ENCODE measurements at places on chromosomes 16 and 17.
A peak's percentile ranks its signal among the peaks of the same experiment; 100 is the strongest.

GRCh38 chr16:46688101-46688653 is 801 bp downstream of the VPS35 start:
- no peak for DNase-seq

DNA sequence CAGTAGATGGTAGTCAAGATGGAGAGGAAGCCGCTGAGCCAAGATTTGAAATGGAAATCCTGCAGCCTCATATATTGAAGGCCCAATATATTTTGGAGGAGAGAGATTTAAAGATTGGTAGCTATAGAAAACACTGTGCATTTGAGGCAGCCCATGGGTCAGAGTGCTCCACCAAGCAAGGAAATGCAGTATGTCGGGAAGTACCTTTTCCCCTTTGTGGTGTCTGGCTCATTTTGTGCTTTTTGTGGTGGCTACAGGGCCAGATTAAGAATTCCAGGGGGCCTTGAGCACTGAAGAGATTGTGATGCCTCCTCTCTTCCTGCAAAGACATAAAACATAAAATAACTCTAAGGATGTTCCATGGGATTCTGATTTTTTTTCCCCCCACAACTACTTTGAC is 39.6 kb downstream of the CDRT15 start:
- no peak for DNase-seq

DNA sequence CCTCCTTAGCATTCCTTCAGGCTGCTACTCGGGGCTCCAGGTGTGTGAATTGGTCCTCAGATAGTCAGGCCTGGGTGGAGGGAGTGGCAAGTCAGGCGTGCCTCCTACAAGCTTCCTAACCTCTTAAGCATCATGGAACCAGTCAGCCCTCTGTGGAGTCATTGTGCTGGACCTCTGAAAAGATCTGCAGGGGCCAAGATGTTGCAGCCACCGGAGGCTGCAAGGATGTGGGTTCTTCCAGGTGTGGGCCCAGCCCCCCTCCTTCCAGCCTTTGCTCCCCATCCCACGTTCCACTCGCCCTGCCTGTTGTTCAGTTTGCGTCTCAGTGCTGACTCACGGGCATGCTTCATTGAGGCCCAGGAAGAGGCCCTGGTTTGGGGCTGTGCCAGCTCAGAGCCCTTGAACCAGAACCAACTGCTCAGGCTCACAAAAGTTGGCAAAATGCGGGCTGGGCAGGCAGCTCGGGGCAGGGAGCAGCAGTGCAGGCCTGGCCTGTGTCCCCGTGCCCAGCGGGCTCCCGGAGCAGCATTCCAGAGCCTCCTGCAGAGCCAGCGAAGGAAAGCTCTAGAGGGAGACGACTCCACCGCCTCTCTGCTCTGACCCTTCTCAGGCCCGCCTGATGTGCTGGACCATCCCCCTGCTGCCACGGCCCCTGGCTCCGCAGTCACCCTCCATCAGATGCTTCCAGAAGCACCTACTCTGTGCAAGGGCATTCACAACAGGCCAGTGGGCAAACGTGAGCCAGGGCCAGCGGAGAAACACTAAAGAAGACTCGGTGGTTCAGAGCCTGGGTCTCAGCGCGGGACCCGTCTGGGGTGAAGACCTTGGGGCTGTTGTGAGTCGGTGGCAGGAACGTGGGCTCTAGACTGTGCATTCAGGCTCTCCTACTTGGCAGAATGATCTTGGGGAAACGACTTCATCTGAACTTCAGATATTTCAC is 7.5 kb downstream of the LDHD start:
- peak; percentile 97 for DNase-seq

DNA sequence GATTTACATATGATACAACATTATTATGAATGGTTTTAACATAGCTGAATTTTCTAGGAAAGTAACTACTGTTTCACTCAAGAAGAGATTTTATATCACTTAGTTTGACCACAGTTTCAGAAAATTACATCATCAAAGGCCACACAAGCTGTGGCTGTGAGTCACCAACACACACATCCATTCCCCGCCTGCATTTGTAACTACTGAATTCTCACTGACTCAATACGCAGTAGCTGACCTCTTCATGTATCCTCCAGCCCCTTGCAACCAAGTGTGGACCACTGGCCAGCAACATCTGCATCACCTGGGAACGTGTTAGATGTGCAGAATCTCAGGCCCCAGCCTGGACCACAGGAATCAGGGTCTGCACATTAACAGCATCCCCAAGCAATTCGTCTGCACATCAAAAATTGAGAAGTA is 197.6 kb downstream of the XYLT1 start:
- DNase-seq = peak; percentile 22

DNA sequence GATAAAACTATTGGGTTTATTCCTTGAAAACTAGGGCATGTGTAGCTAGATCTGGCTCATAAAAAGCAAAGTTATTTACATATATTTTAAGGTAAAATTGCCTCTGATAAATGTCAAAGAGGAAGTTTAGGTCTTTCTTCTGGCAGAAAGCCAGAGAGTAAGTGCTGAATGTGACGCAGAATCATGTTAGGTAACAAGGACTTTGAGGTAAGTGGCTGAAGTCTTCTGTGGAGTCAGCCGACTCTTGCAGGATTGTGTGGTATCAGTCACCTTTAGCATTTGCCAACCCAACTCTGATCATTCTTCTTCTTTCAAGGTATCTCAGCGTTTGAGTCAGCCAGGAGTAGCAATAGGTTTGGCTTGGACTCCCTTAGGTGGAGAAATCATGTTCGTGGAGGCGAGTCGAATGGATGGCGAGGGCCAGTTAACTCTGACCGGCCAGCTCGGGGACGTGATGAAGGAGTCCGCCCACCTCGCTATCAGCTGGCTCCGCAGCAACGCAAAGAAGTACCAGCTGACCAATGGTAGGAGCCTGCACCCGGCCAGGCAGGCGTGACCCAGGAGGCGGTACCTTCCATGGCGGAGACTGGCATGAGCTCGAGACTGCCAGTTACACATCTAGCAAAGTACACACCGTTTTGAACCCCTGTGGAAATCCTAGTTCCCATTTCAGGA is 37.9 kb downstream of the SIAH1 start:
- no peak for DNase-seq

- DNase-seq = no peak
Measured at GRCh38 chr17:82786427-82786826, 34.6 kb downstream of the TBCD start.

DNA sequence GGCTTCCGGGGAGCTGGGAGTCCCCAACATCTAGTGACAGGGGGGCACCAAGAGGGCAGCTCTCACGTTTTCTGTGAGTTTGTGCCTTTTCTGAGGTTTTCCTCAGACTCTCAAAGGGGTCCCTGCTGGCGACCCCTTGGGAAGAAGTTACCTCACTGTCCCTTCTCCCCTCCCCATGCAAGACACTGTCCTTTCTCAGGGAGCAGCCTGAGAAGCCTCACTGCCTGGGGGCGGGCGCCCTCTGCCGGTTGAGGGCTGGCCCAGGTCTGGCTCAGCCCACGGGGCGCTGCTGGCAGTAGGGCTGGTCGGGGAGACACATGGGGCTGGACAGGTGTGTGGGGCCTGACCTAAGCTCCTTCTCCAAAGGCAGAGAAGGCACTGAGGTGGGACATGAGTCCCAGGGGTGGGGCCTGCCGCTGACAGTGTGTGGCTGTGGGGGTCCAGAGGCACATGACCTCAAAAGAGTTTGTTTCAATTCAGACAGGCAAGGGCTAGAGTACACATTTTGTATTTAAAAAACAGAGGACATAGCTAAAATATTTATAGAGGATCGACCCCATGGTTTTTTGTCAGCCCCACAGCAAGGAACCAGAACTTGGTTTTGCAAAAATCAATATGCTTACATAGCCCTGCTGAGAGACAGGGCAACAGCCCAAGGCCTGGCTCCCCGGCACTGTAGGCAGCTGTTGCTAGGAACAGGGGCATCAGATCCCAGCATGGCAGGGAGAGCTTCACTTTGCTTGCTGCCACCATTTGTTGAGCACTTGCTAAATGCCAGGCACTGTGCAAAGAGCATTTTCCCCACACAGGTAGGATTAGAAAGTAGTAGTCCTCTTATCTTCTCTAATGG is 18.5 kb upstream of the ALDH3A1 start:
- DNase-seq = no peak

DNA sequence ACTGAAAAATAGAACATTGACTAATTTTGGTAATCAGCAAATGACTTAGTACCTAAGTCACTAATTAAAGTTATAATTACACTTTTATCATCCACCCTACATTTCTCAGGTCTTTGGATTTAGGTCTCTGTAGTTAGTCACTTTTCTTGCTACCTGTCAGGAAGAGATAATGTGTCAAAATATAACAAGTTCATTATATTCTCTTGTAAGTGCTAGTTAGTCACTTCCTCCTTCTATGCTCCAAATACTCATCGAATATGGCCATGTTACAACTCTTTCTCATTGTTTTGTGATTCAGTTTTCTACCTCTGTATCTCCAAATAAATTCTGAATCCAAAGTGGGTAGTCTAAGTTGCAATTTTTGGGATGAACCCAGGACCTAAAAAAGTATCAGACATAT is 163.5 kb upstream of the KIF2B start:
- DNase-seq = no peak

- DNase-seq = no peak
Measured at GRCh38 chr16:86110134-86110533, 211.2 kb downstream of the IRF8 start.

- DNase-seq = no peak
Measured at GRCh38 chr16:760065-760464, 469 bp upstream of the MSLN start.

GRCh38 chr16:2486645-2487516 is 12.0 kb downstream of the TBC1D24 start:
- no peak for DNase-seq

DNA sequence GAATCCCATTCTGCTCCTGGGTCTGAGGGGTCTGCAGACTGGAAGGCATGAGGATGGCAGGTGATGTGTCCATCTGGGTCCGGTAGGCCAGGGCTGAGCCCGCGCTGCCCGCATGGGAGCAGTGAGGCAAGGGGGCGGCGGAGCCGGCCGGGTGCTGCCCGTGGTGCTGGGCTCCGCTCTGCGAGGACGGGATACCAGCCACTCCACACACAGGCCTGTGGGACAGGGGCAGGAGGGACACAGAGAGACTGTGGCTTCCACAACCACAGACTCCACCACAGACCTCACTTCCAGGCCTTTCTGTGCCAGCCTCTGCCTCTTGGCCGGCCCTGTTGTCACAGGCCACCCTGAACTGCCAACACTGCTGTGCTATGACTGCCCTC is 25.4 kb downstream of the MAP1LC3B start:
- DNase-seq = no peak

GRCh38 chr16:26442321-26442720 is 624.4 kb upstream of the C16orf82 start:
- DNase-seq = no peak

DNA sequence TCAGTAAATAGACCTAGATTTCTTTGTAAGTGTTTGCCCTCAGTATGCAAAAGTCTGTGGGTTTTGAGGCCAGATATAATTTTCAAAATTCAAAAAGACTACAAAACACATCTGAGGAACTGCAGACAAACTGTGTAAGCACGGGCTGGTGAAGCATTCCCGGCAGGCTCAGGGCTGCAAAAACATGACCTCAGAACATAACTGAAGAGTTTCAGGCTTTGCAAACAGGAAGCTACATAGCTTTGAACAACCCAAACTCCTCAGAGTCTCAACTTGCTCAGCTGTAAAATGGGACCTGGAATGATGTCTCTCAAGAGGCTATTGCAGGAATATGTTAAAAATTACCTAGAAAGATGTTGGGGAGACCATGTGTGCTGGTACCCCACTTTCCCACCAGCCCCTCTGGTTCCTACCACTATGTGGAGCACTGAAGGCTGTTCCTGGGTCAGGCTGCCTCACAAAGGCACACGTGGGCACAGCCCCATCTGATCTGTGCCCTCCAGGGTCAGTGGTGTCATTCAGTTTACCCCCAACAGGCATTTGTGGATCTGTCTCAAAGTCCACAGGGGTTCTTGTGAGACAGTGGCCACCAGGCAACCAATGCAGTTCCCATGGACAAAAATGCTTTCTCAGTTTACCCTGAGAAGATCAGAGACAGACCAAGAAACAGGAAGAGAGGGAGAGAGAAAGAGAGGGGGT is 72.9 kb downstream of the CREBBP start:
- no peak for DNase-seq

DNA sequence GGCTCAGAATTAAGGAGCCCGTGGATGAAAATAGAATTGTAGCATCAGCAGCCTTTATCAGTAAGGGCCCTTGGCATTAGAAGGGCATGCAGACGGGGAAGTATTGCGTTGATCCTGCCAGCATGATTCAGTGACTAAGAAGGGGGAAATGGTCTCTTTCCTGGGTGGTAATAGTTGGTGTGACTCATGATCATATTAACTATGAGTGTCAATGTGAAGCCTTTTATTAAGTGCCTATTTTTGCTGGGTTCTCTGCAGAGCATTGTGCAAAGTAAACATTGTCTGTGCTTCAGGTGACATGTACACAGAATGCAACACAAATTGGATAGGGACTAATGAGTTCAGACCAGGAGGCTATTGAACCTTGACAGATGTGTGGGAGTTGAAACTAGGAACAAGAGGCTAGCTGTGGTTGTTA is 24.5 kb downstream of the RCVRN start:
- DNase-seq = peak; percentile 80

- no peak for DNase-seq
Measured at GRCh38 chr16:68403177-68403576, 45.1 kb downstream of the SMPD3 start.

DNA sequence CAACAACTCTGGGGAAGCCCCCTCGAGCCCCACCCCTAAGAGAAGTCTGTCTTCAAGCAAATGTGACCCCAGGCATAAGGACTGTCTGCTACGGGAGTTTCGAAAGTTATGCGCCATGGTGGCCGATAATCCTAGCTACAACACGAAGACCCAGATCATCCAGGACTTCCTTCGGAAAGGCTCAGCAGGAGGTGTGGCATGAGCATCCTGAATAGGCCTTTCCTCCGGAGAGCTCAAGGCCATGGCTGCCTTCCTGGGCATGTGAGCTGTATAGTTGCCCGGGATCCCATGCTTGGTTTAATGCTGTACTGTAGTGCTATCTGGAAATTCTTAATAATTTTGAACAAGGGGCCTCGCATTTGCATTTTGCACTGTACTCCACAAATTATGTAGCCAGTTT is 9.2 kb downstream of the LIG3 start:
- DNase-seq = no peak

DNA sequence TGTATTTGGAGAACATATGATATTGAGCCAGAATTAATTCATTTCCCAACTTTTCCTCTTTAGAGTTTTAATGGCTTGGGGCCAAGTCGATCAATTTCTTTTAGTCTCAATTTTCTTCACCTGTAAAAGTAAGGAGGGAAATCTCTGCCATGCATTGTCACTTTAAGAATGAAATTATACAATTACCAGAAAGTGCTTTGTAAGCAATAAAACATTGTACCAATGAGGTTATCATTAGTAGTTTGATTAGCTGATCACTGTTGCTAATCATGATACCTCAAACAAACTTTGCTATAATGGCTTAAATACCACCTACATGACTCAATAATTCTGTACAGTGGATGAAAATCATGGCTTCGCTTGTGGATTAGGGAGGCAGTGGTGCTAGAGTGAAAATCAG is 1525.8 kb upstream of the GOT2 start:
- no peak for DNase-seq

- DNase-seq = no peak
Measured at GRCh38 chr17:38706505-38707216, 1.6 kb downstream of the MLLT6 start.

- DNase-seq = no peak
Measured at GRCh38 chr16:57041182-57042156, 50.9 kb upstream of the CPNE2 start.
